ENCODE measurements at places on chromosomes 16 and 17.
A peak's percentile ranks its signal among the peaks of the same experiment; 100 is the strongest.

GRCh38 chr17:8991514-8992285 is 26.2 kb upstream of the PIK3R5 start:
- no peak for DNase-seq

- peak; percentile 94 for DNase-seq
Measured at GRCh38 chr17:7851438-7852261, 3.2 kb upstream of the TMEM88 start.

- no peak for DNase-seq
Measured at GRCh38 chr16:75319513-75320411, 68.3 kb upstream of the BCAR1 start.

DNA sequence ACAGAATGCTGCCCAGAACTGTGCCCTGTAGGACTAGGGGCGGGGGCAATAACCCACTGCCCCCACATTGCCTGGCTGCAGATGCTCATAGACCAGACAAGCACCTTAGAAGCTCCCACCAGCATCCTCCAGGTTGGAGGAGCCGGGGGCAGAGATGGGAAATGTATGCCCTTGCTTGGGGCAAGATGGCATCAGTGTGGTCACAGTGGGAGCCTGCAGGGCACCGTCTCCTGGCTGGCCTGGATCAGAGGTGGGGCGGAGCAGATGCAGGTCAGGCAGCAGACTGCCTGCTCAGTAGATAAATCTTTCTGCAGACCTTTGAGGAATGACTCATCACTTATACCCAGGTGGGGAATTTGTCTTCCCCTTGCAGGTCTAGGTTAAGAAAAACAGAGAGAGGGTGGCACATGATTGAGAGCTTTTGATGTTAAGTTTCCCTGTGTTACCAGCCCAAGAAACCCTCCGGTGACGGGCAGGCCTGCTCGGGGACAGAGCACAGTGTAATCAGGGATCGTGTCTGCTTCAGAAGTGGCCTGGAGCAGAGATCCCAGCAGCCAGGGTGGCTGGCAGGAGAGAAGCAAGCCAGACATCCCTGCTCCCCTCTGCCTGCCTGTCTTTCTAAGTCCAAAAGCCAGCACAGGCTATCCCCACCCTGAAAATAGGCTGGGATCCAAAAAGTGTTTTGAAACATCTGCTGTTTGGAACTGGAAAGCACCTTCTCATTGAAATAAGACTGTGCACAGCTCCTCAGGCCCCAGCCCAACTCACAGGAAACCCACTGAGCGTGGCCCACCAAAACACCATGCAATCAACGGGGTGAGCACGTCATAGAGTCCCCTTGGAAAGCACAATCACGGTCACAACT is 50.7 kb upstream of the RPL38 start:
- no peak for DNase-seq

GRCh38 chr16:23072084-23072599 is 77.1 kb downstream of the USP31 start:
- no peak for DNase-seq

GRCh38 chr16:30585022-30585399 is 486 bp downstream of the ZNF785 start:
- DNase-seq, result no peak

GRCh38 chr17:78637643-78638420 is 60.6 kb upstream of the DNAH17 start:
- DNase-seq, result no peak
